Activated naive CD8-positive, alpha-beta T cell treated with anti-CD3 and anti-CD28 coated beads for 36 hours (primary cell): ENCODE measurements at places on chromosomes 16 and 17.

GRCh38 chr17:42361781-42362186, 26.5 kb downstream of the STAT3 start:
- peak; percentile 43 for DNase-seq

DNA sequence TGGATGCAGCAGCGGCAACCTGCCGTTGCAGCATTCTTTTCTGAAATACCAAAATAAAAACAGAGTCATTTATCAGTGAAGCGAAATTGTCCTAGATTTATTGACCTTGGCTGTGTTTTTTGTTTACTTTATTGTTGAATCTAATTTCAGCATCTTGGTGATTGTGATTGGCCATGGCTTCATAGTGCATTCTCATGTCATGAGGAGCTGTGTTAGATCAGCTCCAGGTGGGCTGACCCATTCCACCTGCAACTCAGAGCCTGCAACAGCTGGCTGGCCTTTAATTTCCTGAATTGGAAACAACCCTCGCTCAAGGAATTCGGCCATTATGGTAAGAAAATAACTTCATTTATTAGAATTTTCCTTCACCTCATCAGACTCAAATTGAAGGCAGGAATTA, 16.4 kb downstream of the KRT24 start:
- DNase-seq: no peak

GRCh38 chr16:588639-588888, 1.3 kb upstream of the RAB40C start:
- peak; percentile 73 for DNase-seq

- no peak for DNase-seq
Observed at GRCh38 chr17:76151896-76152454, 10.9 kb upstream of the FOXJ1 start.

DNA sequence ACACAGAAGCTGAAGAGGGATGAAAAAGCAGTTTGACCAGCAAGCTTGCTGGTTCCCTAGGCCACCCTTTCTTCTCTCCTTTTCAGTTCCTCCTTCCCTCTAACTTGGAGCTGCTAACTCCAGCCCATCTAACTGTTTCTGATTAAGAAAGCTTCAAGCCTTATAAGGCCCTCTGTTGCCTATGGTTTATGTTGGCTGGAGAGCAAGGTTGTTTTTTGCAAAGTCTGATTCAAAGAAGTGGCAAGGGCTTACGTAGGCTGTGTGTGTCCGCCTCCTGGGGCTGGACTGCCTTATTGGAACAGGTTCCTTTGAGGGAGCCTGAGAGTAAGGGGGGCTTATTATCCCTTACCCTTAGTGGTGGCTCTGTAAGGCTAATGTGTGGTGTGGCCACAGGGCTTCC, 7.1 kb downstream of the AKAP1 start:
- DNase-seq: no peak

- no peak for DNase-seq
Observed at GRCh38 chr16:21950782-21951521, 2.2 kb upstream of the UQCRC2 start.

DNA sequence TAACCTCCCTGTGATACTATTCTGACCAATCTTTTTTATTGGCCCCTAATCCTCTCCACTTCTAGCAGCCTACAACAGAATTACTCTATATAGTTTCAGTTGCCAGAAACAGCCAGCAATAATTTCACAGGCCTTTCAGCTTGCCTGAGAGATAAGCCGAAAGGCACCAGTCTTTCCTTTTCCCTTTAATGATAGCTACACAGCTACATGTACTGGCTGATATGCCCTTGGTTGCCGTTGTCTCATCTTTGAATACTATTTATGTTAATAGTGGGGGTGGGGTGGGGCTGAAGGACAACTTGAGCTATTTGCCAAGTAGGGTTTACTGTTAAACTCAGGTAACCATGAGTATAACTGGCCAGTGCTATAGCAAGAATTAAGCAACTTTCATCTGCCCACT, 35.8 kb upstream of the RASL10B start:
- DNase-seq: no peak

DNA sequence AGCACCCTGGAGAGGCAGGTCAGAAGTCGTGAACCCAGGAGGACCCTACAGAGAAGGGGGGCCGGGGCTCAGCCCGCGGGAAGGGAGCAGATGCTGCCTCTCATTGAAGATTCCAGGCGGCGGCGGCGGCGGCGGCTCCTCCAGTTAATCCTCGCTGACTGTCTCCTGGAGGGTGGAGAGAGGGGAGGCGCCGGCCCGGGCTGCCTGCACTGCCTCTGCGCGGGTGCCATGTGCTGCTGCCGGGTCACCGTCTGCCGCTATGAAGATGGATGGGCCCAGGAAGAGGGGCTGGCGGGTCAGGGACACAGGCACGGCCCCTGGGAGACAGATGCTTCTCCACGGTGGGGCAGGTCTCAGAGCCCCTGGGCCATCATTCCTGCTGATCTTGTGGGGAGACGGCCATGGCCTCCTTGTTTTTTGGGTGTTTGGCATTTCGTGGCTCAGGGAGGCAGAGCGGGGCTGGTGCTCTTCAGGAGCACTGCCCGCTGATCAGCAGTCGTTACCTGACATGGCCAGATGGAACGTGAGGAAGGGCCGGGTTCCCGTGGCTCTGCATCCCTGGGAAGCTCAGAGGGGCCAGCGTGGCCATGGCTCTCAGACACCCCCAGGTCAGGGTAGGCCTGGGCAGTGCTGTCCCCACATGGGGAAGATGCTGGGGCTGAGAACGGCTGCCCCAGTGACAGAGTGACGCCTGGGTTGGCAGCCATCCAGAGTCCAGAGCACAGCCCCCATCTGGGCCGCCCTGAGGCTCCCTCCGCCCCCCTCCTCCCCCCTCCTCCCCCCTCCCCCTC, 36.1 kb downstream of the GINS2 start:
- DNase-seq: peak; percentile 49

DNA sequence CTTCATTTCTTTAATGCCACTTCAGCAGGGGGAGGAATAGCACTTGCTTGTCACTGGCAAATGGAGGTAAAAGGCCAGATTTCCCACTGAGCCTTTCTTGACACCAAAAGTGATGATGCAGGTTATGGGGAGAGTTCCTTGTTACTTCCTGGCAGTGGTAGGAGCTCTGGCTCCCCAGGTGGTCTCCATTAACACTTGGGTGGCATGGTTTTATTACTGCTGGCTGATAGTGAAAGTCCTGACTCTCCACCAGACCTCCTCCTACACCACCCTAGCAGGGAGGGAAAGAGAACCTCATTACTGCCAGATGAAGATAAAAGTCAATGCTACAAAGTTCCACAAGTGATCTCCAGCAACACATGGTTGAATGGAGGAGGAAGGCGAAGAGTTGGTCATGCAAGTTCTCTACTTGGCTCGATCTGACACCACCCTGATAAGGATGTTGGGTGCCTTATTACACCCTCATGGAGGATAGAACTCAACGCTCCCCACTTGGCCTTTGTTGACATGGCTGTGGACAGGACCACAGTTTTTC, 152.7 kb upstream of the GNAO1 start:
- DNase-seq: no peak
